ENCODE measurements at places on chromosomes 6 and 20.

DNA sequence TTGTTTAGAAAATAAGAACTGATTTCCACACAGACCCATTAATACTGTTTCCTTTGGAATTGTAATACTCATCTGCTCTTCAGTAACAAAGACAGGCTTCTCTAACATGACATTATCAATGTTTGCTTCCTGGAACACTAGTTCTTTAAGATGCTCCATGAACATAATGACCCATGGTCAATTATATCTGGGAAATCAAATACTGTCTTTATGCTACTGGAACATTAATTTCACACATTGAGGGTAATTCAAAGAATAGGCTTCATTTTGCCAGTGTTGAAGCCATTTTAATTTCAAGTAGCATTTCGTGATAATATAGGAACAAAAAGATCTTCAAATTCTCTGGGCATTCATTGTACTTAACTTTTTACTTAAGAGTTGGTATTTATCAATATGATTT is 80.9 kb downstream of the OPN5 start:
- no peak for DNase-seq

DNA sequence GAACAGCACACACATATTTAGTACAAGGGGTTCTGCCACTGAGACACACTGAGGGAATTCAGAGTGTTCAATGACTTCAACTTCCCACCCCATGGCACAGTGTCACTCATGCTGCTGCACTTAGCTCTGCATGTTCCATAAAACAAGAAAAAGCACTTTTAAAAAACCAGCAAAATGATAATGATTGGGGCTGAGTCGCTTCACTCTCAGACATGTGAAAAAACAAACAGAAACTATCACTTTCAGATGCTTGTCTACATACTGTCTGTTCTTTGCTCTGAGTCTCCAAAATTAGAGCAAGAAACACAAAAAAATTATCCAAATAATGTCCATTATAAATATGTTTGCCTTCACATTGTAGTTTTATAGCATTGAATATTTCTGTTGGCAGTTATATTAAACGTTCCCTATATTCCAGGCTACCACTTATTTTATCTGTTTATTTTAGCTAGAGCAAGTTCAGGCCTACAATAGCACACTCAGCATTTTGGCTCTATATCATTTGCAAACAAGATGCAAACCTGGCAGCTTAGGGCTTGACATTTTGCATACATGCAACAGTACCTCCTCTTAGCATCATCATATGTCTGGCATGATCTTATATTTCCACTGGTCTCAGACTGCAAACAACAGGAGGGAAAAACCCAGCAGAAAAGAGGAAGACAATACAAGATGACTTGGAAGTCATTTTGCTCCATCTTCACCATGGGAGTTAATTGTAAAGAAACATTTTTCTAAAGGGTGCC is 398.8 kb downstream of the HACE1 start:
- no peak for DNase-seq

DNA sequence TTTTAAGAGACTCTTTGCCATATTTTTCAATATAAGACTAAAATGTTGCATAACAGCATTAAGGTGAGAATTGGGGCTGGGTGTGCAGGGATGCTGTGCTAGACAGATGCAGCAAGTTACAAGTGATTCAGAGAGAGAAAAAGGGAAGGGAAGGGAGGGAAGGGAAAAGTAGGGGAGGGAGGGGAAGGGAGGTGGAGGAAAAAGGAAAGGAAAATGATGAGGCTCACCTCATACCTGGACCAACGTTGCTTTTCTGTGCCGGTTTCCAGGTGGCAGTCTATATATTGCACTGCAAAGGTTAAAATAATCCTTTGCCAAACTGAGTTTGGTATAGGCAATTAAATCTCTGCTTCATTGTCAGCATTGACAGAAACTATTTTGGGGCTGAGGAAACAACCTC is 155.4 kb upstream of the LAMA2 start:
- no peak for DNase-seq

- DNase-seq, result no peak
These were observed 645.6 kb downstream of the MMUT start for GRCh38 chr6:48817333-48818051.

DNA sequence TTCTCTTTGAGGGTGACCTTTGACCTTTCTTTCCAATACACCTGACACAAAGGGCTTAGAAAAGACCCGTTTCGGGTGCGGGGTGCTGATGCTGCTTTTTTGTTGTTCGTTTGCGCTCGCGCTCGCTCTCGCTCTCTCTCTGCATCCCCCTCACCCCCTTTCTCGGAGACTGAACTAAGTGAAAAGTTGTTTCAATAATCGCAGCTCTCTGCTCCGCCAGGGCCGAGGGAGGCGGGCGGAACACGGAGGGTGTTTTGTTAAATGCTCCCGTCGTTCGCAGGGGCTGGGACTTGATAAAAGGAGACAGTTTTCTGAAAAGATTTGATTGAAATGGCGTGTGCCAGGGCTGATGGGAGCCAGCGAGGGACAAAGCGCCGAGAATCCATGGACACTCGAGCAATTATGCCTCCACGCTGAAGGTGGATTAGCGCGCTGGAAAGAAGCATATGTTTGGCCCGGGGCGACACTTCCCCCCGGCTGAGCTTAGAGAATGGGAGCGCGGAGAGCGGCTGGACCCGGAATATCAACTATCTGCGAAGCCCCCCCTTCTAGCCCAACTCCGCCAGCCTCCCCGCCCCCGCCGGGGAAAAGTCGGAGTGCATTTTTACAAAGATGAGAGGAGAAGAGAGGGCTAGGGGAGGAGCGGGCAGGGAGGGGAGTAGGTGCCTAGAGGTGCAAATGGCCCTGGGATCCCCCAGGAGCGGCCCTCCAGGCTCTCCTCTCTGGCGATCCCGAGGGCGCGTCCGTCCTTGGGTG is 25.0 kb downstream of the TFAP2A start:
- DNase-seq, result no peak

- DNase-seq, result peak; percentile 67
These were observed 26.0 kb downstream of the GPX6 start for GRCh38 chr6:28489366-28490204.

GRCh38 chr6:15956205-15957106 is 172.4 kb upstream of the MYLIP start:
- no peak for DNase-seq

DNA sequence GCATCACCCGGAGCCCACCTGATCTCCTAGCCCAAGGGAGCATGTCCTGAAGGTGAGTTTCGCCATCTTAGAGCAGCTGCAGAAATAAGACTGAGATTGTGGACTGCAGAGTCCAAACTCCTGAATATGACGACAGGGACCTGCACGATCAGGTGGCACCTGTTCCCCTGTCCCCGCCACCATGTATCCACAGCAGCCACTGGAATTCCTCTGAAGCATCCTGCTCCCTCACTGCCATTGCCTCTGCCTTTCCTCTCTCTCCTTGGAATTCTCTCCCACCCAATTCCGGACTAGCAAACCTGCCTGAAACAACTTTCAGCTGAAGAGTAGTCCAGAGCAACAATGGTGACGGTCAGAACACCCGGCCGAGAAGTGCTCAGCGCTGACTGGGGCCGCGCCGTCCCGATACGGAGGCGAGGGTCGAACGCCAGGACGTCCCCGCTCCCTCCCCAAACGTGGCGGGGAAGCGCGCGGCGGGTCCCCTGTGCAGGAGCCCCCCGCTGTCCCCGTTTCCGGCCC is 694 bp upstream of the FAM120B start:
- DNase-seq, result no peak

DNA sequence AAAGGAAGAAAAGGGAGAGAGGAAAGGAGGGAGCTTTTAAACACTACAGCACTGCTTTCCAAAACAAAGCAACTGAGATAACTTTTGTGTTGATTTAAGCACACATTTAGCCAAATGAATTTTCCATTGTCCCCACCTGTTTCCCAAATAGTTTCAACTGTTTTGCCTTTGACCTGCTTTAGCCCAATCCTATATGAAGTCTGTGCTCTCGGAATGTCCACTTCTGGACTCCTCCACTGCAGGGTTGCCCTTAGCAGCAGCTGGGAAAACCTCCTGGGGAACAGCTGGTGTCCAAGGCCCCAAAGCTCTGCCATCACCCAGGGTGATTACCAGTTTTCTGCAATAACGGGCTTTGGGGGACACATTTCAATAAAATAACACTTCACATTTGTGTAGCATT is 44.9 kb upstream of the PKHD1 start:
- DNase-seq, result no peak

DNA sequence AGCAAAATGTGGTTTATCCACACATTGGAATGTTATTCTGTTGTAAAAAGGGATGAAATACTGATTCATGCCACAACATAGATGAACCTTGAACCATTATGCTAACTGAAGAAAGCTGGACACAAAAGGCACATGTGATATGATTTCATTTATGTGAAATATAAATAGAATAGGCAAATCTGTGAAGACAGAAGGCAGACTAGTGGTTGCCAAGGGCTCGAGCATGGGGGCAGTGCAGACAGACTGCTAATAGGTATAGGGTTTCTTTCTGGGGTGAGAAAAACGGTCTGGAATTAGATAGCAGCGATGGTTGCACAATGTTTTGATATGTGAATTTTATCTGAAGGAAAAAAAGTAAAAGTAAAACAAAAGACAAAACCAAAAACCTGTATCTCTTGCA is 54.6 kb upstream of the FNDC1 start:
- DNase-seq, result no peak

Data from activated CD4-positive, alpha-beta T cell treated with anti-CD3 and anti-CD28 coated beads, Interleukin-2, Interleukin-4, amounts not matched to agents 100 ng/mL and 50 ng/mL, durations not matched to agents 16 hours and 8 hours (primary cell).